Heart right ventricle (tissue), 16 donors: ENCODE measurements at places on chromosomes 5 and 9. TPM values are rescaled to one million over a fixed set of nuclear protein-coding genes. Genes with fewer than 3 reads are reported as not detected.

The CDO1 gene
- total RNA-seq = 5.3 TPM

The FST gene
- 2.7 TPM for total RNA-seq

DNA sequence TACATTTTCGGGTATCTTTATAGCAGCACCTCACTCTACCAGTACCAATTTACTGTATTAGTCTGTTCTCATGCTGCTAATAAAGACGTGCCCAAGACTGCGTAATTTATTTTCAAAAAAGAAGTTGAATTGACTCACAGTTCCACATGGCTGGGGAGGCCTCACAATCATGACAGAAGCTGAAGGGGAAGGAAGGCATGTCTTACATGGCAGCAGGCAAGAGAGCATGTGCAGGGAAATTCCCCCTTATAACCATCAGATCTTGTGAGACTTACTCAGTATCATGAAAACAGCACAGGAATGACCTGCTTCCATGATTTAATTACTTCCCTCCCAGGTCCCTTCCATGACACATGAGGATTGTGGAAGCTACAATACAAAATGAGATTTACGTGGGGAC is 602.6 kb upstream of the DAB2 start:
- H3K4me1 ChIP-seq = no peaks in the 10 kb centered on the region
- H3K4me3 ChIP-seq = no peak overlapping the region
- DNase-seq = no peak
- no peaks in the 10 kb centered on the region for H3K36me3 ChIP-seq
- H3K27me3 ChIP-seq = no peaks in the 10 kb centered on the region

- no peaks in the 10 kb centered on the region for H3K27me3 ChIP-seq
- no peaks in the 10 kb centered on the region for H3K36me3 ChIP-seq
- H3K4me1 ChIP-seq = no peaks in the 10 kb centered on the region
- DNase-seq = no peak
- H3K4me3 ChIP-seq = no peak overlapping the region
Measured at GRCh38 chr9:19009391-19009965, 23.5 kb downstream of the SAXO1 start.

GRCh38 chr9:95896580-95896979 is 21.1 kb downstream of the ERCC6L2 start:
- H3K27me3 ChIP-seq = no peaks in the 10 kb centered on the region
- H3K36me3 ChIP-seq = no peaks in the 10 kb centered on the region
- no peak for DNase-seq
- no peak overlapping the region for H3K4me3 ChIP-seq
- H3K4me1 ChIP-seq = no peaks in the 10 kb centered on the region
- H3K27ac ChIP-seq = no peak overlapping the region

DNA sequence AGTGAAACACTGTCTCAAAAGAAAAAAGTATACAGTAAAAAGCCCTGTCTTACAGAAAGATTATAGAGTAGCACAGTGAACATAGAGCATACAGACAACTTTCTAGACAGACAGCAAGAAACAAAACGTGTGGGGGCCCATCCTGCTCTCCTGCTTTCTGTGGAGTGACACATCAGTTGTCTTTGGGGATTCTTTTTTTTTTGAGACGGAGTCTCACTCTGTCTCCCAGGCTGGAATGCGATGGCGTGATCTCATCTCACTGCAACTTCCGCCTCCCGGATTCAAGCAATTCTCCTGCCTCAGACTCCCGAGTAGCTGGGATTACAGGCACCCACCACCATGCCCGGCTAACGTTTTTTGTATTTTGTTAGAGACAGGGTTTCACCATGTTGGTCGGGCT is 14.9 kb downstream of the CDHR2 start:
- no peak overlapping the region for H3K27ac ChIP-seq
- H3K4me1 ChIP-seq = no peaks in the 10 kb centered on the region
- no peaks in the 10 kb centered on the region for H3K36me3 ChIP-seq
- no peak for DNase-seq
